ENCODE measurements at places on chromosomes 5 and 9.

DNA sequence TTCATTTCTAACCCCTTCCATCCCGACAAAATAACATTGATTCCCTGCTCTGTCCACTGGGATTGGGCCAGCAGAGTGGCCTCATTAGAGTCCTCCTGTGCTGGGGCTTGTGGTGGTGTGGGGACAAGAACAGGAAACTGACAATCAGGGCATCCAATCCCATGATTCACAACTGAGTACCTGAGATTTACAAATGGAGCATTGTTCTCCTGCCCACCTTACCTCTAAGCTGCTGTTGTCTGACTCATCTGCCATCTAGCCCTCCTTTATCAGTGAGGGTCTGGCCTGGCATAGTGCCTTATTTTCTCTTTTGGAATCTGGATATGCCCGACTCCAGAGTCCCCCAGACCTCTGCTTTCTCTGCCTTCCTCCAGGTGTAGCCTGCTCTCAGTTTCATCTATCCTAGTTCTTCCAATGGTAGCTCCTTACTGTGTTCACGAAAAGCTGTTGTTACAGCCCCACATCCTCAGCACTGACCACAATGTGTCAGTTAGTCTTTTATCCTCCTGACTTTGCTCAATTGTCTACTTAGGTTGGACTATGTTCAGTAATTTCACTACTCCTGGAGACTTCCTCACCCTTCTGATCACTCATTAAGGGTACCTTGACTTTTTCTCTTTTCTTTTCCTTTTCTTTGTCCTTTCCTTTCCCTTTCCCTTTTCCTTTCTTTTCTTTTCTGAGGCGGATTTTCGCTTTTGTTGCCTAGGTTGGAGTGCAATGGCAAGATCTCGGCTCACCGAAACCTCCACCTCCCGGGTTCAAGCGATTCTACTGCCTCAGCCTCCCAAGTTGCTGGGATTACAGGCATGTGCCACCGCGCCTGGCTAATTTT is 13.4 kb downstream of the WNT8A start:
- no peak for DNase-seq

- no peak for DNase-seq
These were observed 226.5 kb downstream of the TAF11L14 start for GRCh38 chr5:17860660-17861315.

DNA sequence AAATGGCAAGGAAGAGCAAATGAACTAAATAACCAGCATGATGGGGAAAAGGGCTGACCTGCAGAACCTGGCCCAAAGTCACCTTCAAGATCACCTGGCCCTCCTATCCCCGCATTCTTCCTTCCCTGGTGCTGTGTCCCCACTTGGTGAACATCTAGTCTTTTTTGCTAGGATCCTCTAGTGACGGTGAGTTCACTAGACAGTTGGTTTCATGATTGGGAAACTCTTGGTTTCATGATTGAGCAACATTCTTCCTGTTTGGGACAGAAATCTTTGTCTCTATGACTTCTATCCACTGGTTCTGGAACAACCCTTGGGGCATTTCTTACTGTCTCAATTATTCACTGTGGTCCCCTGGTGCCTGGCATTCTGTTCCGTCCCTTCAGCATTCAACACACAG is 50.2 kb upstream of the DAB2IP start:
- DNase-seq = no peak

DNA sequence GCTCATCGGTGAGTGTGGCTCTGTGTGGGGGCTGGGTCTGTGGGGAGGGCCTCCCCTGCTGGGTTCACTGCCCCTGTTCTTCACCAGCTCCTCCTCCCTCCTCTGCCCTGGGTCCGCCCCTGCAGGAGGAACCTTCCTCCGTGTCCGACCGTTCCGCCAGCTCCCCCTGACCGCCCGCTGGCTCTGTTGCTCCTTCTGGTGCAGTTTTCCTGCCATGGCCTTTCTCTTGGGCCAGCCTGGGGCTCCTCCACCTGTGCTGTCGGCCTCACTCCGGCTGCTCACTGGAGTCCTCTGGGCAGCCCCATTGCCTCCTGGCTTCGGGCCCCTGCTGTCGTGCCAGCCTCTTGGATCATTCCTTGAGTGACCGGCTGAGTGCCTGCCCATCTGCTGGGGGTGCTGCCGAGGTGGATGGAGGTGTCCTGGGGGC is 12.3 kb downstream of the RNU6ATAC start:
- no peak for DNase-seq

- no peak for DNase-seq
These were observed 156.5 kb upstream of the NFIL3 start for GRCh38 chr9:91580136-91580535.

GRCh38 chr5:126497506-126497905 is 74.3 kb downstream of the GRAMD2B start:
- no peak for DNase-seq

DNA sequence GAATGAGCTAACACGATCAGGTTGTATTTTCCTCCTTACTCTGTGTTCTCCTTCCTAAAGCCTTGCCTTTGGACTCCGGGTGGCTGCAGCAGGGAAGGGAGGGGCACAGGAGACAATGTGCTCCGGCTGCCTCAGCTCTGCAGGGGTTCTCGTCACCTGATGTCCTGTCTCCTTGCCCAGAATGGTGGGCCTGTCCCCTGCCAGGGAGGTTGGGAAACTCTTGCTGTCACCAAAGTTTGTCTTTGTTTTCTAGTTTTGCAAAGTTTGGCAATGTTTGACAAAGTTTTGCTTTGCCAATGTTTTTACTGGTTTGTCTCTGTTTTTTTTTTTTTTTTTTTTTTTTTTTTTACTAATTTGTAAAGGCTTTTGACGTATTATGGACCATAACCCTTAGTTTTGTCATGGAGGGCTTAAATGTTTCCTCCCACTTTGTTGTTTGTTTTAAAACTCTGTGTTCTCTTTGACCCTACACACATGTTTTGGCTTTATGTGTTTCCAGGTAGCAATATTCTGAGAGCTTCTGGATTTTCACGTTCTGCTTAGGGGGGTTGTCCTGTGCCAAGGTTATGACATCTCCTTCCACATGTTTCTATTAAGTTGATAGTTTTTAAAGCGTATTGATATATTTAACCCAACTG is 49.3 kb downstream of the GADD45G start:
- DNase-seq = no peak

- DNase-seq = no peak
These were observed 130.5 kb upstream of the HAND1 start for GRCh38 chr5:154608531-154609011.

DNA sequence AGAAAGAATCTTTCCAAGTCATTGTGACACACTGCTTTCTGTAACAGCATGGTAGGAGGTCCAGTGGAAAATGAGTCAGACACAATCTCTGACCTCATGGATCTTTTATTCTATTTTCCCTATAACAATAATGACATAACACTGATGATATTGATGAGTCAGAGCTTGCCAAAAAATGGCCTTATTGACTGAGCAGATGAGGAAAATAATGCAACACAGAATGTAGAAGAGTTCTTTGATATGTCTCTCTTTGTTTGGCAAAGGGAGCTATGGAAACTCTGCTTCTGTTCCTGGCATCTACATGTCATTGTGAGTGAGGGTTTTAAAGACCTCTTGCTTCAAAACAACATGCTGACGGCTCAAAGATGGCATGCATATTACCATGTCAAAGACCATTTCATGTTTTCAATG is 443.1 kb upstream of the ZNF608 start:
- DNase-seq = no peak

DNA sequence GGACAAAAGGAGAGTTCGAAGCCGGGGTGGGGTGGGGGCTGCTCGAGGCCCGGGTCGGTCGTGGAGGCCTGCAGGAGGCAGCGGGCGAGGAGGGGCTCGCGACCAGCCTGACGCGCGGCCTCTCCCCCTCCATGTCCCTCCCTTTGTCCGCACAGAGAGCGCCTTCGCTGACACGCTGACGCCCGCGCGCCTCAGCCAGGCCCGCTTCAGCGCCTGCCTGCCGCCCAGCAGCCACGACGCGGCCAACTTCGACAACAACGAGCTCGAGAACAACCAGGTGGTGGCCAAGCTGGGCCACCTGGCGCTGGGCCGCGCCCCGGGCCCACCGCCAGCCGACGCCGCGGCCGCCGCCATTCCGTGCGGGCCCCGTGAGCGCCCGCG is 42.2 kb downstream of the NEURL1B start:
- DNase-seq = no peak

- DNase-seq = peak; percentile 66
These were observed 13.9 kb upstream of the BASP1 start for GRCh38 chr5:17203329-17204132.

DNA sequence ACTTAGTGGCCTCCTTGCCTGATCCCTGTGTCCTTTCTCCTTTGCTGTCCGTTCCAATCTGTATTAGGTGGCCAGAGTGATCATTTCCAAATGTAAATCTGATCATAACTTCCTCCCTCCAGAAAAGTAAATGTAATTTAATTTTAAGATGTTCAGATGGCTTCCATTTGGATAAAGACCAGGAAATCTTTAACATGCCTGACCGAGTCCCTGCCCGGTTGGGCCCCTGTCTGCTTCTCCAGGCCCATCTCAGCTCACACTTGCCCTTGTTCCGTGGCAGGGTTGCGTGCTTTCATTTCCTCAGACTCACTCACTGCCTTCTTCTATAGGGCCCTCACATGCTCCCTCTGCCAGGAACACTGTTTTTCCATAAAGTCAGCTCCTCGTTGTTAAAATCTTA is 7.6 kb downstream of the MAP3K1 start:
- no peak for DNase-seq

- no peak for DNase-seq
These were observed 154.9 kb downstream of the C9orf50 start for GRCh38 chr9:129465834-129466535.

- no peak for DNase-seq
These were observed 571.1 kb upstream of the ZNF608 start for GRCh38 chr5:125317536-125317995.

GRCh38 chr9:126223798-126224531 is 102.7 kb upstream of the MVB12B start:
- no peak for DNase-seq

DNA sequence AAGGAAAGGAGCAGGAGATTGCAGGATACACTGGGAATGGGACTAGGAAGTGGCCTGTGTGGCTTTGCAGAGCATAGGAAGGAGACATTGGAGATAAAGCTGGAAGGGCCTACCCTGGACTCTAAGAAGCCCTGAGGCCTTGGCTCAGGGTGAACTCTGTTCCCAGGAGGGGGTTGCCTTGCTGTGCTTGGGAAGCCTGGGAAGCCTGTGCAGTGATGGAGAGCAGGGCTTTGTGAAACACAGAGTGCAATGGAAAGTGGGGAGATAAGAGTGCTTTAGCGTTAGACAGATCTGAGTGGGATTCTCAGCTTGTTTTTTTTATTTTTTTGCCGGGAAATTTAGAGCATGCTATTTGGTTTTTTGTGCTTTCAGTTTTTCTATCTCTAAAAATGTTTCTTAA is 437.8 kb downstream of the KDM4C start:
- DNase-seq = no peak

GRCh38 chr9:135295551-135296300 is 183.9 kb upstream of the PPP1R26 start:
- no peak for DNase-seq

- no peak for DNase-seq
These were observed 85.2 kb downstream of the KIAA1958 start for GRCh38 chr9:112571624-112572355.

- DNase-seq = no peak
These were observed 453.9 kb downstream of the NFIB start for GRCh38 chr9:13860019-13860418.

GRCh38 chr9:134895567-134895907 is 14.9 kb downstream of the FCN2 start:
- no peak for DNase-seq

DNA sequence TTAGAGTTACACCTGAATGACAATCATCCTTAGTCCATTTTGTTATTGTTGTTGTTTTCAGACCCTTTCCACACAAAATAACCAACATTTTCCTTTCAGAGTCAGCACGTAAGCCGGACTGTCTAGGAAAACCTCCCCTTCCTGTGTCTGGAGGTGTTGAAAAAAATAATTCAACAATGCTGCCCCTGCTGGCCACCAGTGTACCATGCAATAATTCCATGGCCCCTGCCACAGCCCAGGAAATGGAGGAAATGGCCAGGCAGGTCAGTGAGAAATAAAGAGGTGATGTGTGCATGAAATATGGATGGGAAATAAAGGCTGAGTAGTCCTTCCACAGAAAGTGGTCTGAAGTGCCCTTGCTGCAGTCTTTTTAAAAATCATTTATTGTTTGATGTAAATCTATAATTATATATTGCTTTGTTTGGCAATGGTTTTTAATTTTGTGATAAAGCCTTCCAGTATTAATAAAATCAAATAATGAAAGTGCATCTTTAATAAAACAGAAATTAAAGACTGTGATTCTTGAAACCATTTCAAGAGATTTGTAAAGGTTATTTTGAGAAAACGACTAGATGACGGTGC is 152.8 kb upstream of the PAPPA start:
- DNase-seq = no peak

- peak; percentile 25 for DNase-seq
These were observed 345.7 kb downstream of the SPATA31D1 start for GRCh38 chr9:82334286-82334685.

- DNase-seq = no peak
These were observed 81.9 kb downstream of the RAPGEF1 start for GRCh38 chr9:131657940-131658339.

- DNase-seq = no peak
These were observed 254.5 kb downstream of the ARRDC3 start for GRCh38 chr5:91128604-91129003.

GRCh38 chr5:102539562-102539961 is 40.8 kb upstream of the SLCO6A1 start:
- no peak for DNase-seq

DNA sequence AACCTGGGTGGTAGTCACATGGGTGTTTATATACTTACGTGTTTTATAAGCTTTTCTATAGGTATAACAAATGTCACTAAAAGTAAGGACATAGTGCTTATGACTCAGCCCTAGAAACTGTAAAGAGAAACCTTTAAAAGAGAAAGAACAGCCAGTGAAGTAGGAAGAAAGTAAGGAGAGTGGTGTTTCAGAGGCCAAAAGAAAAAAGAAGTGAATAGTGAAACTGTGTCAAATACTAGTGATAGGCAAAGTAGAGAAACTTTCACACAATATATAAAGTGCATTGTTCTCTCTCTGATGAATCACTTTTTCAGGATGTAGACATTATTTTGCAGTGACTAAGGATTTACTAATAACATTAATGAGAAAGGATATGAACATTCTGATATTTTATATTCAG is 74.2 kb upstream of the SUSD1 start:
- DNase-seq = no peak

DNA sequence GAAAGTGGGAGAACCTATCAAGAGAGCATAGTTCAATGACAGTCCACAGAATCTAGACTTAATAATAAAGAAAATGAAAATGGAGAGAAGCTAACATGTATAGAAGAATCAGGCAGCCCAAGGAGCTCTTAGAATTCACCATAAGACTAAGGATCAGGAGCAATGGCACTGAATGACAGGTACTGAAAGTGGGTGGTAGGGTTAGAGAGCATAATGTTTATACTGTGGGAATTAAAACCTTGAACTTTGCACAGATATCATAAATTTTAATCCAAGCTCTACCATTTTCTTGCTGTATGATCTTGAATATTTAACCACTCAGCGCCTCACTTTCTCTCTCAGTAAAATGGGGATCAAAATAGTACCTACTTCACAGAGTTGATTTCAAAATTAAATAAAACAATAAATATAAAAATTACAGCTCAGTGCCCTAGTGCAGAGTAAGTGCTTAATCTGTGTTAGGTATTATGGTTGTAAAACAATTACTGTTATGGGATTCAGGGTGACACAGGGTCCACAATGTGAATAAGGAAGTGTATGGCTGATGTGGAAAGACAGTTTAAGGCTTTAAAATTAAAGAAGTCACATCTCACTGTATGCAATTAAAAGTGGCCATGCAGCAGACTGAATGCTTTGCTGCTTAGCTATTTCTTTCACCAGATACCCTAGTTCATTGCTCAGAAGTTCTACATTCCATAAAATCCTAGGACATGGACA is 319.8 kb downstream of the HINT1 start:
- no peak for DNase-seq

Data from AG09319 (cell line).